ENCODE measurements at places on chromosomes 2 and 18. TPM values are rescaled to one million over a fixed set of nuclear protein-coding genes. Genes with fewer than 3 reads are reported as not detected.

ELOA2 gene
- total RNA-seq, result not detected

ATG4B gene
- total RNA-seq, result 83.9 TPM

DAPL1 gene
- total RNA-seq, result not detected

AQP12B gene
- total RNA-seq, result not detected

NEURL3 gene
- not detected for total RNA-seq

NEB gene
- total RNA-seq, result not detected

GCG gene
- total RNA-seq, result not detected

DLGAP1 gene
- 3.7 TPM for total RNA-seq

REG1B gene
- total RNA-seq, result not detected

CNDP1 gene
- total RNA-seq, result not detected

ACP1 gene
- total RNA-seq, result 152 TPM

DNER gene
- 84.8 TPM for total RNA-seq

LHCGR gene
- total RNA-seq, result not detected

PDIA6 gene
- 558 TPM for total RNA-seq

TSHZ1 gene
- total RNA-seq, result 4.5 TPM

TTC21B gene
- 6.6 TPM for total RNA-seq

ZNF892 gene
- total RNA-seq, result 0.74 TPM

LRP1B gene
- 0.07 TPM for total RNA-seq

PLEKHH2 gene
- total RNA-seq, result 1.2 TPM

HK2 gene
- 28.9 TPM for total RNA-seq

DARS1 gene
- total RNA-seq, result 135 TPM

SPP2 gene
- not detected for total RNA-seq

B3GNT7 gene
- total RNA-seq, result 0.23 TPM

CAPN13 gene
- not detected for total RNA-seq

CRYGC gene
- not detected for total RNA-seq

CRACDL gene
- total RNA-seq, result not detected

THSD7B gene
- total RNA-seq, result not detected

MROH2A gene
- total RNA-seq, result not detected

NRBP1 gene
- 154 TPM for total RNA-seq

NPAS2 gene
- 0.07 TPM for total RNA-seq

HTR2B gene
- total RNA-seq, result not detected

NTSR2 gene
- not detected for total RNA-seq

NEUROD1 gene
- total RNA-seq, result not detected

PDCD1 gene
- not detected for total RNA-seq

MAL gene
- total RNA-seq, result not detected

ACADL gene
- not detected for total RNA-seq

SPHKAP gene
- not detected for total RNA-seq

ACKR3 gene
- 15.6 TPM for total RNA-seq

RFTN2 gene
- total RNA-seq, result 0.07 TPM

RGPD3 gene
- 0.07 TPM for total RNA-seq

PROKR1 gene
- total RNA-seq, result not detected

IL36G gene
- total RNA-seq, result not detected

CREG2 gene
- not detected for total RNA-seq

ITPRIPL1 gene
- total RNA-seq, result 4.7 TPM

LINC00305 gene
- total RNA-seq, result not detected

SLC9A4 gene
- total RNA-seq, result not detected

RSAD2 gene
- 6.9 TPM for total RNA-seq

MORN2 gene
- total RNA-seq, result 126 TPM

STARD6 gene
- total RNA-seq, result 1.3 TPM

ARID5A gene
- 5.3 TPM for total RNA-seq
